CD8-positive, alpha-beta memory T cell (primary cell): ENCODE measurements at places on chromosomes 12 and 14. TPM values are rescaled to one million over a fixed set of nuclear protein-coding genes. Genes with fewer than 3 reads are reported as not detected.
A peak's percentile ranks its signal among the peaks of the same experiment; 100 is the strongest.

DNA sequence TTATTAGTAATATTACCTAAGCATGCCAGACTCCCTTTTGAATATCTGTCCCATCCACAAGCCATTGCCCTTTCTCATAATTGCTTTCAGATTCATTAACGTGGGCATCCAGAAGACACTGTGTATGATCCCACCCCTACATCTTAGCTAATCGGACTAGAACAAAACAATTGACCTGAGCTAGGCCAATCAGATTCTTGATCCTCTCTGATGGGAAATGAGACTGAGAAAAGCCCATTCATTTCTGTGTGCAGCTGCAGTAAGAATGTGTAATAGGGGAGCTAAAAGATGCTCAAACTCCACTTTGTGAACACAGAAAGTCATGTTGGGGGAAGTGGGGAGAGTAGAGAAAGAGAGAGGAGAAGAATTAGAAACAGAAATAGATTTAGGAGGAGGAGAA is 281.7 kb upstream of the G2E3 start:
- no peaks in the 10 kb centered on the region for H3K36me3 ChIP-seq
- H3K27ac ChIP-seq: no peak overlapping the region
- no peaks in the 10 kb centered on the region for H3K27me3 ChIP-seq
- no peaks in the 10 kb centered on the region for H3K4me1 ChIP-seq

Gene PPP1R1A
- not detected for total RNA-seq

Gene RFLNA
- not detected for total RNA-seq

Gene SERPINA1
- total RNA-seq: 0.40 TPM

- H3K27me3 ChIP-seq: no peaks in the 10 kb centered on the region
- H3K36me3 ChIP-seq: no peaks in the 10 kb centered on the region
- H3K4me3 ChIP-seq: no peak overlapping the region
- DNase-seq: no peak
These were observed 92.8 kb downstream of the DIO3 start for GRCh38 chr14:101654051-101654450.

- H3K36me3 ChIP-seq: no peaks in the 10 kb centered on the region
- peak overlapping the region; percentile 54 for H3K27ac ChIP-seq
- H3K4me1 ChIP-seq: peaks cover 6% of the 10 kb centered on the region
These were observed 15.5 kb upstream of the MLXIP start for GRCh38 chr12:122062832-122063693.

- no peak for DNase-seq
- H3K4me1 ChIP-seq: no peaks in the 10 kb centered on the region
- H3K27me3 ChIP-seq: no peaks in the 10 kb centered on the region
- H3K27ac ChIP-seq: no peak overlapping the region
- no peak overlapping the region for H3K4me3 ChIP-seq
- H3K36me3 ChIP-seq: no peaks in the 10 kb centered on the region
These were observed 1016.2 kb downstream of the SLC6A15 start for GRCh38 chr12:83896416-83896815.

Gene IL23A
- total RNA-seq: 26.9 TPM

GRCh38 chr12:4438834-4439596 is 6.6 kb downstream of the FGF6 start:
- H3K4me1 ChIP-seq: no peaks in the 10 kb centered on the region
- no peaks in the 10 kb centered on the region for H3K36me3 ChIP-seq
- H3K4me3 ChIP-seq: no peak overlapping the region
- H3K27ac ChIP-seq: no peak overlapping the region
- DNase-seq: no peak

DNA sequence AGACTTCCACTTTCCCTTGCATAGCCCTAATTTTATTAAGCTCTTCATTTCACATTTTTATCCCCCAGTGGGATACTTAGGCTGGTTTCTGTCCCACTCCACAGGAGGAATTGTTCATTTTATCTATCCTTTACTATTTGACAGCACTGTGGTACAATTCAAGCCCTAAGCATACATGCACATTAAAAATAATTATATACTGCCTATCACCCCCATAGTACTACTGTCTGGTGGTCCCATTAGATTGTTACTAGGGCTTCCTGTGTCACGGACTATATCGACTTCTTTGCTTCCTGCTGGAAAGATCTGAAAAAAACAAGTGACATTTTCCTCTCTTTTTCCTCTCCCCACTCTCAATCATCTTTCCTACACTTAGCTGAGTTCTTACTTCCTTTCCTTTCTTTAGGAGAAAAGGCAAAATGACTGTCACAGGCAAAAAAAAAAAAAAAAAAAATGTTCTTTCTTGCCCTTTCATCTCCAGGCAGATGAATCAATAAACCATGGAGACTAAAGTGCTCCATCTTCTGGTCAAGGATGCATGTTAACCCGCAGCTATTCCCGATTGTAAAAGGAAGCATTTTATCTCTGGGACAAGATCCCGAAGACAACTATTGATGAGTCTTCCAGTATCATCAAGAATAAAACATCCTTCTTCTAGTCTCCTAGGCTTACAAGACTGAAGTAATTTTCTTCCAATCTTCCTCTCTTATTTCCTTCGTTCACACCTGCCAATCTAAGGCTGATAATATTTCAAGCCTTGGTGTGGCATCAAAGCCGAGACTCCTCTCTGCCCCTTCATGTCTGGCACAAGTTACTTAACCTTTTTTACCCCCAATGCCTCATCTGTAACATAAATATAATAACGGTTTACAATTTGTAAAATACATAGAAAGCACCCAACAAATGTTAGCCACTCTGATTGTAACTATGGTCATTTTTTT is 94.4 kb upstream of the PLEKHG7 start:
- no peaks in the 10 kb centered on the region for H3K4me1 ChIP-seq
- H3K27ac ChIP-seq: no peak overlapping the region
- H3K4me3 ChIP-seq: no peak overlapping the region
- DNase-seq: peak; percentile 6

DNA sequence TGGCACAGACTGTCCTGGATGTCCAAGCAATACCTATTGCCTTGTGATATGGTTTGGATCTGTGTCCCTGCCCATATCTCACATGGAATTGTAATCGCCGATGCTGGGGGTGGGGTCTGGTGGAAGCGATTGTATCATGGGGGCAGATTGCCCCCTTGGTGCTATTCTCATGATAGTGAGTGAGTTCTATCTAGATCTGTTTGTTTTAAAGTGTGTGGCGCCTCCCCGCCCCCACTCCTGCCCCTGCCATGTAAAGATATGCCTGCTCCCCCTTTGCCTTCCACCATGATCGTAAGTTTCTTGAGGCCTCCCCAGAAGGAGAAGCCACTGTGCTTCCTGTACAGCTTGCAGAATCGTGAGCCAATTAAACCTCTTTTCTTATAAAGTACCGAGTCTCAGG is 16.8 kb upstream of the LRRC10 start:
- H3K4me3 ChIP-seq: no peak overlapping the region
- H3K36me3 ChIP-seq: no peaks in the 10 kb centered on the region

DNA sequence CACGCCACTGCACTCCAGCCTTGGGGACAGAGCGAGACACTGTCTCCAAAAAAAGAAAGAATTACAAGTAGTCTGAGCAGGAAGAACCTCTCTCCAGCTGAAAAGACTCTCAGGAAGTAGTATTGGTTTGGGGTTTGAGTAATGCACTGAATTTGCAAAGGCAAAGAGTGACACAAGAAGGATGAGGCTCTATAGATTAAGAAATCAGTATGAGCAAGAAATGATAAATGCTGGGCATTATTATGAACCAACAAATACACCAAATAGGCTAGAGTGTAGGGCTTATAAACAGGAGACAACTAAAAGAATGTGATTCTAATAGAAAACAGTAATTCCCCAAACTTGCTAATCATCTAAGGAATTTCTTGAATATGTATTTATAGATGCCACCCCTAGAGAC is 2.6 kb upstream of the SLC35E3 start:
- no peak overlapping the region for H3K4me3 ChIP-seq
- H3K36me3 ChIP-seq: no peaks in the 10 kb centered on the region
- H3K4me1 ChIP-seq: peaks cover 24% of the 10 kb centered on the region
- DNase-seq: no peak
- no peaks in the 10 kb centered on the region for H3K27me3 ChIP-seq
- H3K27ac ChIP-seq: no peak overlapping the region

DNA sequence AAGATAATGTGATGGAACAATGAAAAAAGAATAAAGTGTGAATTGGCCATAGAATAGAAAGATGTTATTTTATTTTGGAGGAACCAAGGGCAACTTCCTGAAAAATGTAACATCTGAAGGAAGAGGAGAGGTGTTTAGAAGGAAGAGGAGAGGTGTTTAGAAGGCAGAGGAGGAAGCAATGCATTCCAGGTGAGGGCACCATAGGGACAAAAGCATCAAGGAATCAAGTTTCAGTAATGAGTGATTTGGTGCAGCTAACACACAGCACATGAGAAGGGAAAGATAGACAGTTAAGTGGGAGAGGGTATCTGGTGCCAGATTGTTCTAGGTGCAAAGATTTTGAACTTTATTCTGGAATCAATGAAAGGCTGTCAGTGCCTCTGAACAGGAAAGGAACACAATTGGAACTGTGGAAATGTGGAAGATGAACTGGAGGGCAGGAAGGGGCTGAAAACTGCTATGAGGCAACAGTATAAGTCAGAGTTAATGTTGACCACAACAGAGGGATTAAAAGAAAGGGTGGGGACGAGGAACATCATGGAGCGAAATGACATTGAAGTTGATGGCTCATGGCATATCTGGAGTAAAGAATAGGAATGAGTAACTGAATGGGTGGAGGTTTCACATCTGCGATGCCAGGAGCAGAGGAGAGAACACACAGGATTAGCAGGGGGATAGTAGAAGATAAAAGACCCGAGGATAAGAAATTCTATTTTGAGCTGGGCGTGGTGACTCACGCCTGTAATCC is 326.6 kb downstream of the LRIG3 start:
- no peak overlapping the region for H3K4me3 ChIP-seq
- no peaks in the 10 kb centered on the region for H3K27me3 ChIP-seq
- H3K36me3 ChIP-seq: no peaks in the 10 kb centered on the region
- H3K4me1 ChIP-seq: no peaks in the 10 kb centered on the region
